Activated naive CD4-positive, alpha-beta T cell treated with anti-CD3 and anti-CD28 coated beads, Interleukin-2, amount 50 U/mL, for 16 hours (primary cell): ENCODE measurements at places on chromosomes 5 and 9.
A peak's percentile ranks its signal among the peaks of the same experiment; 100 is the strongest.

DNA sequence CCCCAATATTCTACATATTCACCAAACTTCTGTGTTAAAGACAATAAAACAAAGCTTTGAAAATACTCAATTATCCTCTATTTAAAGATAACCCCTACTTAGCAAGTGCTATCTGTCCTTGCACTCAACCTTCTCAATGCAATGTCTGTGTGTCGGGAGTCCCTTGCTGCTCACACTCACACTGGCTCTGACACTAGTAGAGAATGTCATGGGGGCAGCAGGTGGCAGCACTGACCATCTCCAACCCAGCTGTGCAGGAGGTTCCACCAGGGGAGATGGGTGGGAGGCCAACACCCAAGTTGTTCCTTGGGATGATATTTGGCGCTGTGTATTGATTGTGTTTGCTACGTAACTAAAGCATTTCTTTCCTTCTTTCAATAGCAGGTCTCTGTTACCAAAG lies 59.4 kb upstream of the SIMC1 start:
- DNase-seq: no peak

- DNase-seq: peak; percentile 20
These were observed 117.4 kb upstream of the ELL2 start for GRCh38 chr5:96079075-96079474.

DNA sequence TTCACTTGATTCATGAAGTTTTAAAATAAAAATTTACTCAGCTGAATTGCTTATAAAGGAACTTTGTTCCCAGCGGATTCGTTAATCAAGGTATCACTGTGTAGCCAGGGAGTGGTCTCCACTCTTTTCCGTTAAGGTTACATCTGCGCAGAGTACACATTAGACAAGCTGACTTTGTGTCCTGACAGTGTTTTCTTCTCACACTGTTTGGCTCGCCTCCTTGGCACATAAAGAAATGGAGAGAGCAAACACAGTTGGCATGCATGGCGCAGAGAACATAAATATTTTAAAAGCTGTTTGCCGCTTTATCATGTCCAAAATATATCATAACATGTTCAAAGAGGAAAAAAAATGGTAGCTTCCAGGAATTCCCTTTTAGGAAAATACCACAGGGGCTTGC lies 153.2 kb downstream of the EDIL3 start:
- DNase-seq: no peak

DNA sequence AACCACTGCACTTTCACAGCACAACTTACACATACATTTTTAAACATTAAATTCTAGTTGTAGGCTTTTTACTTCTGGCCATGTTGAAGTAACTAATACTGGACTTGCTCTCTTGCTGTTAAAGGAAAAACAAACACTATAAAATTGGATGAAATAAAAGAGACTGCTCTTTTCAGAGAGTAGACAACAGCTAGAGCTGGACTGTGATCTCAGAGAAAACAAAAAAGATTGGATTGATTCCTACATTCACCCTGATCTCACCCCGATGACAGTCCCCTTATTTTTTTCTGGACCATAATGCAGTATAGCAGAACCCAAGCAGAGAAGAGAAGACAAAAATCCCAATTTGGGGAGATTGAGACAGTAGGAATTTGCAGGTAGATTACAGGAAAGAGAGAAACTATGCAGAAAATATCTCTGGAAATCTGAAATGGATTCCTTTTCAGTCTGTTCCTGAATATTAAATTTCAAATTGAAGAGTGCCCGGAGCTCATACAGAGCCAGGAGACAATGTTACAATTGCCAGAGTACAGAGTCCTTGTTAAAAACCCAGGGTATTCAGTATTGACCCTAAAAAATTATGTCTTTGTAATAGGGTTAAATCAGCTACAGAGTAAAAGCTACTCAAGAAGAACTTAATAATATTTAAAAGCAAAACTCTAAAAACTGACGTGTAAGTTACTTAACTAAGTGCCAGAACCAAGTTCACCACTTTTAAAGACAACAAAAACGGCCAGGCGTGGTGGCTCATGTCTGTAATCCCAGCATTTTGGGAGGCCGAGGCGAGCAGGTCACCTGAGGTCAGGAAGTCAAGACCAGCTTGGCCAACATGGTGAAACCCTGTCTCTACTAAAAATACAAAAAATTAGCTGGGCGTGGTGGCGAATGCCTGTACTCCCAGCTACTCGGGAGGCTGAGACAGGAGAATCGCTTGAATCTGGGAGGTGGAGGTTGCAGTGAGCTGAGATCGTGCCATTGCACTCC lies 208.6 kb downstream of the MPDZ start:
- no peak for DNase-seq

DNA sequence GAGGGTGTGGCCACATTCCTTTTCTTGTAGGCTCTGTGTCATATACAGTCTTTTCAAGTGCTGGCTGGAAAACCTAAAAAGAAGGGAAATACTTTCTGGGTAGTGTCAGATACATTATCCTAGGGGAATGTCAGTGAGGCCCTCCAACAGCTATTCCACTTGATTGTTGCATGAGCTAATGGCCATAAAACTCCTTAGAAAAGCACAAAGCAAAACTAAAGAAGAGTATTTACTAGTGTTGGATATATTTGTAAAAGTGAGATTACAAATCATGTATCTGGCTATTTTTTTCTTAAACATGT lies 829 bp downstream of the ANXA1 start:
- no peak for DNase-seq

GRCh38 chr9:97041898-97042297 lies 3.0 kb upstream of the CTSV start:
- no peak for DNase-seq

- DNase-seq: no peak
These were observed 610.5 kb downstream of the IRX1 start for GRCh38 chr5:4206127-4206526.

- no peak for DNase-seq
These were observed 99.4 kb upstream of the TARS1 start for GRCh38 chr5:33341351-33341750.

GRCh38 chr5:51039424-51040329 lies 343.6 kb upstream of the ISL1 start:
- no peak for DNase-seq

DNA sequence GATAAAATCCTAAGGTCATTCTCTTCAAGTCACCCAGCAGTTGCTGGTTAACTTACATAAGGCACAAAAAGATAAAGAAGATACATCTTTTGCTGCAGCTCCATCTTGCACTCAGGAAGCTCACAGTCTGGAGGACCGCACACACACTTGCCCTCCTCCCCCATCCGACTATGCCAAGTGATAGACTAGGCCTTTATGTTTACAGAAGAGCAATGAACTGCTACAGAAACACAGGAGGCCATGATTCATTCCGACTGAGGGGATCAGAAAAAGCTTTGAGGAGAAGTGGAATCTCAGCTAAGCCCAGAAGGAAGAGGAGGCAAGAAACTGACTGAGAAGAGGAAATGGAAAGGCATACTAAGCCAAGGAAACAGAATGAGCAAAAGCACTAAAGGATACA lies 17.4 kb downstream of the NRG2 start:
- no peak for DNase-seq

DNA sequence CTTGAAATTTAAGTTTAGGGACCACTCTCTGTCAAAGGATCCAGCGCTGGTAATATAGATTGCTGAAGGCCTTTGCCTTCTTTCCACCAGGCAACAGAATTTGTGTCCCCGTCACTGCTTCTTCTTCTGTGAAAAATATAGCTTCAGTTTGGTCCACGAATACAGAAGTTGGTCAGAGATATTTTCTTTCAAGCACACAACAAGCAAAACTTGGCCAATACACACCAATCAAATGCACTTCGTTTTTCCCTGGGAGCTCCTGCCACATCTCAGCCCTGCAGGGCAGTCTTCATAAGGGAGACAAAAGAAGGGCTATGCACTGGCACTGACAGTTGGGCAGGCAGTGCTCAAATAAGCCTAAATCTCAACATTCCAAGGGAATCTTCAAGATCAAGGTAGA lies 22.9 kb downstream of the HAVCR2 start:
- no peak for DNase-seq

DNA sequence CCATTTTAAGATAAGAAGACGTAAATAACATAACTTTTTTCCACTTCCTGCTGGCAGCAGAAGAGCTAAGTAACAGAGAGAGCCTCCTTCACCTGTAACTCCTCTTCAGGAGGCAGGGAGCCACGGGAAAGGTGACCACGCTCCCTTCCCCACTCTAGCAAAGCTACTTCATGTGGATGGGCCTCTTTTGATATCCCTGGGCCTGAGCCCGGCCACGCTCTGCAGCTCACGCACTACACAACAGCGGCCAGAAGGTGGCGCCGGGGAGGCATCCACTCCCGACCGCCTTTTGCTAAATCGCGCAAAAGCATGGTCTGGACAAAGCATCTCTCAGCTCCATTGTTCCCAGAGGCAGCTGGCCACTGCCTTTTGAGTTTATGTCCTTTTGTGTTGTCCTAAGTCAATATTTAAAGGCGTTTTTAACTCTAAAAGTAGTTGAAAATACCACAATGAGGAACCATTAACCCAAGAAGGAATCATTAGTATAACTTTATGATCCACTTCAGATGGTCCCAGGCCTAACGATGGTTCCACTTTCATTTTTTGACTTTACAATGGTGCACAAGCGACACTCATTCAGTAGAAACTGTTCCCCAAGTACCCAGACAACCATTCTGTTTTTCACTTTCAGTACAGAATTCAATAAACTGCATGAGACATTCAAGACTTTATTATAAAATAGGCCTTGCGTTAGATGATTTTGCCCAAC lies 23.6 kb downstream of the CMBL start:
- DNase-seq: peak; percentile 80

- DNase-seq: no peak
These were observed 14.7 kb upstream of the RAB14 start for GRCh38 chr9:121216271-121216805.

DNA sequence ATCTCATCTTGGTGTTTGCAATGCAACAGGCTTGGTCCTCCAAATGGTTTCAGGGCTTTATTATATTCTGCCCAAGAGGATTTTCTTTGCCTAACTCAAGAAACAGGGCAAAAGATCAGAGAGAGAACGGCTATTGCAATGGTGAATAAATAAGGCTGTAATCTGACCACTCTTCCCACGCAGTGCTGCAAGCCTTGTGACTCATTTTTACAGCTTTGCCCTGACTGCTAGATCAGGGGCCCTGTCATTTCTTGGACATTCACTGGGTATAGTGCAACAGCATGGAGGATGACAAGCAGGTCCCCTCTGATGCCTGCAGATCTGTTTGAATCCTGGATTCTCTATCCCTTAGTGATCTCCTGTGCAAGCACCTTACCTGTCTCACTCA lies 459.1 kb downstream of the EBF1 start:
- DNase-seq: no peak

GRCh38 chr5:76111477-76112174 lies 28.4 kb downstream of the SV2C start:
- no peak for DNase-seq

- no peak for DNase-seq
These were observed 12.4 kb downstream of the CDC37L1 start for GRCh38 chr9:4691795-4692194.

DNA sequence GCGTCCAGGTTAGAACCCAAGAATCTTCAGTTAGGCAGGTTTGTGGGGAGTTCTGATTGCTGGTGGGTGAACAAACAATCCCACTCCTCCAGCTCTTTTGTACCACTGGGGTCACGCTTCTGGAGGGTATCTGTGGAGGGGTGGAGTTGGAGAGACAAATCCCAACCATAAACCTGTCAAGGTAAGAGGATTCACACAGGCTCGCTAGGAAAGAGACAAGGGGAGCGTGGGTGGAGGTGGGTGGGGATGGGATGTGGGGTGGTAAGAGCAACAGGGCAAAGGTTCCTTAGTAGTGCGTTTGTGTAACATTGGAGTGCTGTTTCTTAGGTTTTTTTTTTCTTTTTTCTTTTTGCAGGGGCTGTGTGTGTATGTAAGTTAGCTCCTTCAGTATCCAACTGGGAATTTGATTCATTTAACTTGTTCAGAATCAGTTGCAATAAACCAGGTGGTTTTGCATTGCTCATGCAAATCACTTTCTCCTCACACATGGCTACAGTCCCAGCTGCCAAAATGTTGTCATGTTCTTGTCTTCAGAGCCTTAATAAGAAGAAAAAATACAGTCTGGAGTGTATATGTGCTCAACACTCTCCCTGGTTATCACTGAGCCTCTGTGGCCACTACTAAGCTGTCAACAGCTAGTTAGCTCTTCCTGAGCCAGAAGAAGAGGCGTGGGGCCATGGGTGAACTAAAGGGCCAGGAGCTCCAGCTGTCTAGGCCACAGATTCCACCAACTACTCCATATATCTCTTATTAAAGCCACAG lies 164.0 kb upstream of the RAD23B start:
- no peak for DNase-seq

DNA sequence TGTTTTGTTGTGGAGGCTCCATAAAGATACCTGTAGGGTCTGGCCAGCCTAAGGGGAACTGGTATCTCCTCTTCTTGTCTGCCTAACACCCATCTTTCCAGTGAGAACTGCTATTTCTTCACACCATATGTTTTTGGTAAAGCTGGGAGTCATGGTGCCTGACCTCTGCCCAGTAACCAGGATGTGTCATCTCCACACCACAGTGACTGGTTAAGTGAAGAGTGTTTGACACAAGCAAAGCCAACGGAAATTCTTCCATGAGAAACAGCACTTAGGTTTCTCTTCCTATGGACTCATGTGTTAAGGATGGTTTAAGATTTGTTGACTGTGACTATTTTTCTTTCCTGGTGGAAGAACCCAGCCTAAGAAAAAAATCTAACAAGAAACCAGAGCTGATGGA lies 111.5 kb downstream of the HTR4 start:
- no peak for DNase-seq

DNA sequence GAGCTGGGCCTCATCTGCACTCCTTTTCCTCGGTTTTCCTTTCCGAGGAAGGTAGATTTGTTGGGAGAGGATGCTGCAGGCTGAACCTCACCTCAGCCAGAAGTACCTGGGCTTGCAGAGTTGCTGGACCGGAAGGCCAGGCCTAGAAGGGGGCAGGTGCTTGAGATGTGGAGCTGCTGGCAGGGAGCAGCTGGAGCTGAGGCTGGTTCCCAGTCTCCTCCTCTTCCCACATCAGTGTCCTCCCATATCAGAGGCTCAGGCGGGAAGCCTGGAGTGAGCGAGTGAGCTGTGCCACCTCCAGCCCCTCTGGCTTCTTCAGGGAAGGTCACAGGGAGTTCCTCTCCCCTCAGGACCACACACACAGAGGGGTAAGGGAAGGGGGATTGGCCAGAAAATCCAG lies 259.4 kb downstream of the GADD45G start:
- DNase-seq: no peak

- no peak for DNase-seq
These were observed 152.2 kb upstream of the MPDZ start for GRCh38 chr9:13431692-13432091.

- DNase-seq: no peak
These were observed 13.0 kb downstream of the SNX24 start for GRCh38 chr5:122858451-122858850.

DNA sequence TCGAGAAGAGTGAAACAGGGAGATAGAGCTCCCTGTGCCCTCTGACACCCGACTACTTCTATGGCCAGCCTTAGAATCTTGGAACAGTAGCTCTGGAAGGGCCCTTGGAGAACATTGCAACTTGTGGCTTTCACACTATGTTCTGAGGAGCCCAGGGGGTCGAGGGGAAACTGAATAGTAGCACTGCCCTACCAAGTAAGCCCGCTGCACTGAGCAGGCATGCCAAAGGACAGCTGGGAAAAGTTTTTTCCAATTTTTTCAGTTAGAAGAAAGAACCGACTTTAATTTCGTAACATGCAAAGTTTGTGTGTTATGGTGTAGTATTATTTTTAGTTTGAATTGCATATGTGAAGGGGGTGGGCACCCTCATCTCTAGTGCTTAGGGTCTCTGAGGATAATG lies 10.9 kb downstream of the SMIM3 start:
- no peak for DNase-seq
